ENCODE measurements at places on chromosomes 7 and 10.
A peak's percentile ranks its signal among the peaks of the same experiment; 100 is the strongest.

DNA sequence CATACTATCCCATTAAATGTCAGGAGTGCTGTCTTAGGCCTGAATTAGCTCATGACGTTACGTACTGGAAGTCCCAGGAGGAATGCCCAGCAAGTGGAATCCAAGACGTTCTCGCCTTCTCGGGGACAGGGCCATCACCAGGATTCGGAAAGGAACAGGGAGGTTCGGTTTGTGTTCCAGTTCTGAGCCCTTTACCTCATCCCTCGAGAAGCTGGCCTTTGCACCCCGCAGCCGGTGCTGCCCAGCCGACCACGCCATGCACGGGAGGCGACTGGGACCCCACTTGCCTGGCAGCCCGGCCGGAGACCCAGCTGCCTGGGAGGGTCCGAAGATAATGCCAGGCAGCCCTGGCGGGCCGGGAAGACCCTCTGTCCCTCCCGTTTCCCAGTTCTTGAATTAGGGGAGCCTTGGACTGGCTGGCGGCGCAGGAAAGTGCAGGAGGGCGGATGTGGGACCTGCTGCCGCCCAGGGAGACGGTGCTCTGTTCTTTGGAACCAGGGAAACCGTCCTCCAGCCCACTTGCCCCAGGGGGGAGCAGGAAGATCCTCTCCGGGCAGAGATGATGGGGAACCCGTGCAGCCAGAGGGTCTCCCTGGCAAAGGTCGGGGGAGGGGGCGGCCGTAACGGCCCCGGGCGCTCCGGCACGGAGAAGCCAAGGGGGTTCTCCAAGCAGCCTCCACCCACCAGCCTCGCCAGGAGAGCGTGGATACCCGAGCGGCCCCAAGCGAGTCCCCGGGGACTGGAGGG, 671 bp upstream of the CHST3 start:
- DNase-seq, result no peak

DNA sequence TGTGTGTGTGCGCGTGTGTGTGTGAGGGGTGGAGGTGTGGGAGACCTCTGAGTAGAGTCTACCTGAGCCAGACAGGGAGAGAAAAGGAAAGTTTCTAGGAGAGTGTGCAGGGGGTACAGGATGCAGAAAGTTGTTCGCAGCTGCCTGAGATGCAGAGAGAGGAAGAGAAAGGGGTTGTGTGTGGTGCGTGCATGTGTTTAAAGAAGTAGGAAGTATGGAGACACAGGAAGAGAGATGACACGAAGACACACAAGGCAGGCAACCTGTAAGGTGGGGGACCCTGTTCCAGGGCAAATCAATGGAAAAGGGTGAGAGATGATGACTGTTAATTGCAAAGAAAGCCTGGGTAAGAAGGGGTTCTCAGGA, 52.2 kb downstream of the C10orf105 start:
- no peak for DNase-seq

DNA sequence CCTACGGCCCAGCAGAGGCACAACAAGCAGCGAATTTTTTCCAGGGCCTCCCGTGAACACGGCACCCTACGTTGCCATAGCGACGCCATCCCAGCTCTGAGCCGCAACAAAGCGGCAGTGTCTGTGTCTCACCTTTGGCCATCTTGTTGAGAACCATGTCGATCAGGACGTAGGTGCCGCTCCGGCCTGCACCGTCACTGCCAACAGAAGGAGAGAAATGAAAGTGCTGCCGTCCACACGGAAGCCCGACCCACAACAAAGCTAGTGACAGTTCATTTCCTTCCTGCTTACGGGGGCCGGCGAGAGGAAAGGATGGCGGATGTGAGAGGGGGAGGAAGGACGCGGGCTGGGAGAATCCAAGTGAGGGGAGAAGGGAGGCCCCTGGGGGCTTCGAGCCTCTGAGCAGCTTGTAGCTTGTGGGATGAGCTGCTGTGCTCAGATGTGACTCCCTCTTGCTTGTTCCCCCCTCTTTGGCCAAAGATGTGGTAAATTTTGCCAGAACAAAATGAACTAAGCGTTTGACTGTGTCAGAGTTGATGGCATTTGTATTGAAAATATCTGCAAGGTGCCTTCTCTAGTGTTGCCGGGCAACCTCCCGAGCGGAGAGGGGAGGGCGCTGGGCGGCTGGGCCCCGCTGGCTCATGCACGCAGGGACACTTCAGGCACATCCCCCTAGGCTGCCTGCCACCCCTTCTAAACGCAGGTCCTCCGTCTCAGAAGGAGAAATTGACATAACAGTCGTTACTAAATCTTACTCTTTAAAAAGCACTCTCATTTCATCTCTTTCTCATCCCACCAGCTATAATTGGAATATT, 232.2 kb downstream of the DNAJB6 start:
- no peak for DNase-seq

GRCh38 chr10:62341419-62341818, 32.8 kb upstream of the ZNF365 start:
- DNase-seq, result no peak

DNA sequence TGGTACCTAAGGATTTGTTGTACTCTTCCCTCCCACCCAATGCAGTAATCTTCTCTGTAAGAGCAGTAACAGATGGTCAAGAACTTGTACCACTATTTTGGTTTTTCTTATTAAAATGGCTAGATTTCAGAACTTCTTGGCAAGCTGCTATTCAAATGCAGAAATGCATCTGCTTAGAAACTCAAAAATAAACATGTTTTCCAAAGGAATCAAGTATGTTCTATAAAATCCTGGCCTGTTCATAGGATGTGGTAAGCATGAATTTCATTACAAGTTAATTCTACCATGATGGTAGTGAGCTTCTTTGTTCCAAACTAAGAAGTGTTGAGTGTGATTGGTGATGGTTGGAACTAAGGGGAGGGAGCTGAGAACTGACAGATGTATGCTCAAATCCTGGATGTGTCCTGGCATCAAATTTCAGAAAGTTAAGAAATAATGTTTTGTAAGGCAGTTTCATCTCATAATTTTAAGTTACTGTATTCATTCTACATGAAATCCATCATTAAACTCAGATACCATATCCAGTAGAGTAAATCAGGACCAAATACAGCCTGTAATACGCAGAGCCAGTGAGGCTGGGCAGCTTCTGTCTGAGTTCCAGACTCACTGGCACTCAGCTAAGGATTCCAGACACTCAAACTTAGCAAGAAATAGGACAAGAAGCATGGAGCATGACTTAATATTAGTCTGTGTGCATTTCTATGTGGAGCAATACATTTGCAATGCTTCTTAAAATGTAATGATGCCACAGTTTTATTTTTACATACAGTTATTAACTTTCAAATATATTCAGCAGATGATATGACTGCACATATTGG, 119.6 kb downstream of the TES start:
- DNase-seq, result no peak

- DNase-seq, result no peak
Observed at GRCh38 chr7:138917771-138918170, 63.4 kb downstream of the KIAA1549 start.

DNA sequence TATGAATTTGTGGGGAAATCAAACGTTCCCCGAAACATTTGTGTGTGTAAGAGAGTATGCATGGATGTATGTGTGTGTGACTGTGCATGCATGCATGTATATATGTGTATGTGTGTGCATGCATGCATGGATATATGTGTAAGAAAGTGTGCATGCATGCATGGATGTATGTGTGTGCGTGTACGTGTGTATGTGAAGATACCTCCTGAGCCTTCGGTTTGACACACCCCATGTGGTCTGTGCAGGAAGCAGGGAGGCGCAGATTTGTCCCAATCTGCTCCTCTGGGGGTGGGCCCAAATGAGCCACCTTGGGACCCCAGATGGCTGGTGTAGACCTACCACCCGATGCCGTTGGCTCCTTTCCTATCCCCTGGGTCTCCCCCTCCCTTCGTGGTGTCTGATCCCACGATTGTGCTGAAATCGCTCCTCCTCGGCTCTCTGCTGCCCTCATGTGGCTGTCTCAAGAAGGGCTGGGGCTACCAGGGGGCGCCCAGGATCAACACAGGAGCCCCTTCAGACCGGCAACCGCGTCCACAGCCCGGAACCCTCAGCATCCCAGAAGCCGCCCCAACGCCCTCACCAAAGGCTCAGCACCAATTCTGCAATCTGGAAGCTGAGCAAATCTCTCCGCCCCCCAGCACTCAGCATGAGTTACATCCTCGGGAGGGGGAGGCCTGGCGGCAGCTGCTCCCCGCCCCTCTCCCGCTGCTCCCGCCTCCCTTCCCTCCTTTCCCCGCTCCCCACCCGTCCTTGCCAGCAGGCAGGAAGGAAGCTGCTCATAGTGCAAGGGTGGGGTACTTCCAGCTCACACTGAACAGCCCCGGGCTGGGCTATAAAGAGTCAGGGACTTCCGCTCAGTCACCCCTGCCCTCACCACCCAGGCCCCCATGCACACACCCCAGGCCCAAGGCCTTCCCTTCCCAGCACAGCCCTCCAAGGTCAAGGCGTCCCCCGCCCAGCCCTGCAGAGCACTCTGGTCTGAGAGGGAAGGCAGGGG, 2.3 kb upstream of the NOS3 start:
- peak; percentile 66 for DNase-seq

GRCh38 chr7:156480671-156481070, 159.9 kb upstream of the RNF32 start:
- no peak for DNase-seq

- no peak for DNase-seq
Observed at GRCh38 chr10:82252081-82252480, 377.1 kb downstream of the NRG3 start.

DNA sequence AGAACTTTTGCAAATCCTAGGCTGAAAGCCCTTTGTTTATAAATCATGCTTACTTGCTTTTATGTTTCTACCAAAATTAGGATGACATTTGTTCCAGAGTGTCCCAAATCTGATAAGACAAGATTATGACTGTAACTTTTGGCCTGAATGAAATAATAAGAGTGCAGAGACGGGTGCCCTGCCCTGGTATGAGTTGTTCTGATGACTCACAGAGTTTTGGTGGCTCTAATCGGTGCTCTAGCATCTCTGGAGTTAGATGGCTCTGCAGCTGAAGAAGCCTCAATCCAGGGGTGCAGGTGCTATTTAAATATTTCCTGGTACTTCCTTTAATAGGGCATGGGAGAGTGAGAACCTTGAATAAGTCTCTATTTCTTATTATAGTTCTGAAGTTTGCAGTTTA, 102.2 kb upstream of the ELMO1 start:
- no peak for DNase-seq

- no peak for DNase-seq
Observed at GRCh38 chr7:143015084-143015483, 11.8 kb downstream of the OR9A2 start.

- DNase-seq, result no peak
Observed at GRCh38 chr10:34438741-34439140, 376.4 kb downstream of the PARD3 start.

- DNase-seq, result peak; percentile 55
Observed at GRCh38 chr10:60942788-60943315, 1.1 kb downstream of the RHOBTB1 start.

- DNase-seq, result no peak
Observed at GRCh38 chr10:18202680-18203460, 62.6 kb downstream of the CACNB2 start.

DNA sequence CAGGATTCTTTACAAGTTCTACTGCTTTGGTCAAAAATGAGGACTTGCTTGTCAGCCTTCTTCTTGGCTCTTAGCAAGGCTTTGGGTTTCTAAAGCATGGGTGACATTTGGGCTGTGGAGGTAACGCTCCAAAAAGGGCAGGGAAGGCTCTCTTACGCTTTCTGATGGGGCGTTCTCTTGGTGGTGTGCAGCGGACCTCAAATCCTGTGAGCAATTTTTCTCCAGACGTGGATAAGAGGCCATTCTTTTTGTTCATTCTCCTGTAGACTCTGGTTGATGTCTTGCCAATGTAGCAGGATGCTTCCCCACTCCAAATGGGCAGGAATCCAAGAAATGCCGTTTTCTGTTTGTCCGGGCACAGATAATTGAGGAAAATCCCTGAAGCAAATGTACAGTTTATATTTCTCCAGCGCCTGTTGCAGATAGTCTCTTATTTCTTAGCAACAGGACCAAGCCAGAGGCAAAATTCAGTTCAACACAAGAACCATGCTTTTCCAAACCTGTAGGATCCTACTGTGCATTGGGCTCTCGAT, 138.4 kb upstream of the NFE2L3 start:
- no peak for DNase-seq

DNA sequence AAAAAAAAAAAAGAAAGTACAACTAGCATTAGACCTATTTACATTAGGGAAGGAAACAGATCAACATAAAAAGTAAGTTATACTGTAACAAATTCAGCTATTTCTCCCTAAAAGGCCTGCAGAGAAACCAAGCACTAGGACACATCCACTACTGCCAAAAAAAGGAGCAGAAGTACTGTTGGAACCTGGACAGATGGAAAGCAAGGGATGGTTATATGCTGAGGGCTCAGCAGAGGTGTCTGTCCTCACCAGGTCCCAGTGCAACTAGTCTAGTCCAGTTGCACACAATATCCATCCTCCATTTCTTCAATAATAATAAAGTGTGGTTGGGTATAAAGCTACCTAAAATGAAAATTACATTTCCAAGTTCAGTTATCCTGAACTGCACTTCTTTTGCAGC, 103.2 kb upstream of the IFRD1 start:
- DNase-seq, result no peak

GRCh38 chr7:120993553-120994191, 5.2 kb downstream of the CPED1 start:
- DNase-seq, result no peak

GRCh38 chr7:33757563-33758165, 147.7 kb upstream of the BMPER start:
- DNase-seq, result peak; percentile 57

- no peak for DNase-seq
Observed at GRCh38 chr10:71124921-71125748, 87.2 kb upstream of the UNC5B start.

GRCh38 chr10:61389887-61390286, 63.3 kb downstream of the TMEM26 start:
- no peak for DNase-seq

GRCh38 chr10:11663763-11664555, 52.5 kb upstream of the USP6NL start:
- DNase-seq, result no peak

GRCh38 chr10:9796564-9796963, 1221.1 kb upstream of the CELF2 start:
- no peak for DNase-seq

- no peak for DNase-seq
Observed at GRCh38 chr10:123284022-123284421, 129.8 kb downstream of the BUB3 start.

DNA sequence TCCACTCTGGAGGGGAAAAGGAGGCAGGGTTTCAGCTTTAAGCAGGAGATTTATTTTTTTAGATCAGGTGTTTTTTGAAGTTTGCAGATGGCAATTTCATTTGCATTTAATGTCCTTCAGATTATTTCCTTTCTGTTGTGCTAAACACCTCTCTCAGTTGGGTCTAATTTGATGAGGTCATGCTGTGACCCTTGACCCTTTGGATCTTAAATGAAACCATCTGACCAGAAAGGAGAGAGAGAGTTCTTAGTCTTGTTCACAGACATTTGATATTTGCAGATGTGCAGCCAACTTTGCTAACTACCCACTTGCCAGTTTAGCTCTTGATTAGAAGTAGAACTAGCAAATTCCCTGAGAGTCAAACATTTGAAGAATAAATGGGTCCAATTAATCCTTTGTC, 101.5 kb upstream of the RAB11FIP2 start:
- no peak for DNase-seq

- no peak for DNase-seq
Observed at GRCh38 chr7:127477295-127478023, 85.0 kb upstream of the ZNF800 start.
